ENCODE measurements at places on chromosomes 11 and 22.

- DNase-seq = no peak
Observed at GRCh38 chr11:116179401-116179800, 593.4 kb downstream of the BUD13 start.

GRCh38 chr11:132421555-132421954, 1051.1 kb downstream of the NTM start:
- no peak for DNase-seq

DNA sequence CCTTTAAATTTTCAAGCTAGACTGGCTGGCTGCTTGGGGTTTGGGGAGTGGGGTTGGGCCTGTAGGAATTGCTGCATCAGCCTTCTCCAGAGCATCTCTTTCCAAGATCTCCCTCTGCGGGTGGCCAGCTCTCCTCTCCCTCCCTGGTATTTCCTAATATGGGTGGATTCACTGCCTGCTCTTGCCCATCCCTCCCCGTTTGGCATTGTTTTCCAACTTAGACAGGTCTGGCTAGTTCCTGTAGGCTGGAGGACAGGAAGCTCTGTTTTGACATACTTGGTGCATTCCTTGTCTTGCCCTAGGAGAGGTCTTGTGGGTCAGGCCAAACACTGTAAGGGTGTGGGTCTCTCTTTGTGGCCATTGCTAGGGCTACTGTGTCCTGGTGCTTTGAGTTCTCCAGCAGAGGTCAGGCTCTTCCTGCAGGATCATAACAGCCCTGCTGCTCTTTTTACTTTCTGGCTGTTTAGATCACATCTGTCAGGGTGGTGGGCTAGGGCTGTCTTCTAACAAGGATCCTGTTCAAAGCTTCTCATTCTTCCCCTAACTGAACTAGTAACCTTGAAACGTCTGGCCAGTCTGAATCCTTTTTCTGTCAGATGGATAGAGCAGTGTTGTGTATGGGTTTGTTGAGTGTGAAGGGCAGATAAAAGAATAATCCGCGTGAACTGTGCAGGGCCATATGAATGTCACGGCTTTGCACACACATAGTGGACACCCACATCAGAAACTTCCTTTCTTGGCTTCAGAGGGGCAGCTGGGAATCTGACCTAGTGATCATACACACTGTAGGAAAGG, 18.3 kb upstream of the MICALL1 start:
- peak; percentile 47 for DNase-seq

DNA sequence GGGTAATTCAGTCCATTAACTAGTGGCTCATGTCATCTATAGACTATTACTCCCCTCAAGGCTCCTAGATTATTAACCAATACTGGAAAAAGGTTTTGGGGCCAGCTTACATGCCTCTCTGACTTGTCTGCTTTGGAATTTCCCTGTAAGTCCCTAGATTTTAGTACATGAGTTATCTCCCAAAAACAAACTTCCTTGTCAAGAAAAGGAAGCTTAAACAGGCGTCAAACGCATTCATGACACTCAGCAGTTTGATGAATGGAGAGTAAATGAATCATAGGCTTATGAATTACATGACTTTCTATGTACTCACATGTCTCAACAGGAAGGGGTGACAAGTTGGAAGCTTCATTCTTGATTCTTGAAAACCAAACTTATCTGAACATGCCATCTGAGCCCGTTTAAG, 70.8 kb downstream of the BLID start:
- DNase-seq = peak; percentile 29

GRCh38 chr22:42719133-42719532, 1.5 kb downstream of the A4GALT start:
- DNase-seq = no peak

- peak; percentile 96 for DNase-seq
Observed at GRCh38 chr11:78419327-78419726, 1.7 kb upstream of the GAB2 start.

GRCh38 chr11:70710601-70711000, 312.3 kb downstream of the CTTN start:
- no peak for DNase-seq

- DNase-seq = no peak
Observed at GRCh38 chr22:38481162-38481870, 13.4 kb downstream of the KDELR3 start.

GRCh38 chr11:6695377-6695776, 12.2 kb upstream of the MRPL17 start:
- no peak for DNase-seq

GRCh38 chr22:49432211-49432896, 395.3 kb downstream of the BRD1 start:
- DNase-seq = no peak

DNA sequence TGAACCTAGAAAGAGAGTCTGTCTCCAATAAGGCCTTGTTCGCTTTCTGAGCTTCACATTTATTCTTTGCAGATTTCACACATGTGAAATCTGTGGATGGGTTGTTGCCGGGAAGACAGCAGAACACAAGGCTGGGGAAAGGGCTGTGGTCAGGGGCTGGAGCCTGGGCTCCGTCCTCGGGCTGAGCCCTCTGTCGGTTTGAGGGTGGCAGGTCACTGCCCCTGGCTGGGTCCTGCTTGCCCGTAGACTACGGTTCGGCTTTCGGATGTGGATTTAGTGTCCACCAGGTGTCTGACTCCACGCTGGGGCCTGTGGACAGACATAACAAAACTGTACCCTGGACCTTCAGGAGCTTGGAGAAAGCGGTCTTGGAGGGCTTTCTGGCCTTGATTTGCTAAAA, 117.0 kb upstream of the ALX4 start:
- no peak for DNase-seq

DNA sequence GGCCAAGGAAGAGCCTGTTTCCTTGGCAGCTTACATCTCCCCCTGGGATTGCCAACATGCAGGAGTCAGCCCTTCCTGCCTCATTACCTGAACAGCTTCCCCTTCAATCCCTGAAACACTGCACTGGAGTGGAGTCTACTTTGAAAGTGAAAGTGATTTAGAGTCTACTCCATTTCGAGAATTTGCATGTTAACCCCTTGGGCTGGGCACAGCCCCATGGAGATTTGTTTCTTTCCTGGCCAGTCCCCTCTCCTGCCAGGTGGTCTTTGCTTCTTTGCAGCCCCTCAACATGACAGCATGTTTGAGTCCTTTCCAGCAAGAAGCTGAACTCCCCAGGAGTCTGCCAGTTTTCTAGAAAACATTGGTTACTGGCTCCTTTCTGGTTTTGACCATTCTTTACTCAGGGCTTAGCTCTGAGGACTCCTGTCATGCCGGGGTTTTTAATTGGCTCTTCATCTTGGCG, 59.9 kb downstream of the TRAF6 start:
- no peak for DNase-seq

DNA sequence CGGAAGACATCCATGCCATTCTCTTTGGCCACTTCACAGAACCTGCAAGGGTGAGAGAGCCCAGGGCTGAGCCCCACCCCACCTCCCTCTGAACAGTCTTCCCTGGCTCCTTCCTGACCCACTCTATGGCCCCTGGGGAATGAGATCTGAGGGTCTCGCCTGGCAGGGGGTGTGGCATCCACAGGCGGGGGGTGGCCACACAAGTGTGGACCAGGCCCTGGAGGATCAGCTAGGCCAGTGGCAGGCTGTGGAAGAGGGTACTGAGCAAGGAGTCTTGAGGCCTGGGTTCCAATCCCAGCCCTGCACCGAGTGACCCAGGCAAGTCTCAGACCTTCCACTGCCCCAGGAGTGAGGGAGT, 5.6 kb upstream of the LRFN4 start:
- no peak for DNase-seq

DNA sequence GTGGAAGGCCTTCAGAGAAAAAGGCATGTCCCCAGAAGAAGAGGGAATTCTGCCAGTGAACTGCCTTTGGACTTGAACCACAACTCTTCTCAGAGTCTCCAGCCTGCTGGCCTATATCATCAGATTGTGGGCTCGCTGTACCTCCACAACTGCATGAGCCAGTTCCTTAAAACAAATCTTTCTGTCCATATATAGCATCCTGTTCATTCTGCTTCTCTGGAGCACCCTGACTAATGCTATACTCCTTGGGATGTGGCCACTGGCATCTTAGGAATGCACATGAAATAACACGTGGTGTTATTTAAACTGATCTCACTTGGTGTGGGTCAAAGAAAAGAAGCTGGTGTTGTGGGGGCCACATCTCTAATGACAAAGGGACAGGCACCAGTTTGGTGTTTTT, 58.3 kb upstream of the VSTM5 start:
- peak; percentile 78 for DNase-seq

GRCh38 chr22:17114173-17114897, 6.8 kb downstream of the TMEM121B start:
- no peak for DNase-seq

DNA sequence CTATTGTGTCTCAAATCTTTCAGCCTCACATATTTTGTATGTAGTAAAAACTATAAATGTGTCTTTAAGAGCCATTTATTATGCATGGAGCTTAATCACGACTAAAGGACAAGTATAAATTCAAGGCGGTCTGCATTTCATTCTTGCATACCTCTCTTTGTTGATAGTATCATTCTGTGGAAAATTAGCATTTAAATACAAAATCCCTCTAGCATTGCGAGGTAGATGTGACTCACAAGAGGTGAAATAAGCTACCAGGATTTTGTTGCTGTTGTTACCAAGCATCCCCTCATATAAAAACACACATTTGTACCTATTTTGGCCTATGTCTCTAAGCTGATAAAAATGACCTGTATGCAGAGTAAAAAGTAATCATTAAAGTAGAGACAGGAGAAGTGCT, 537.4 kb upstream of the LUZP2 start:
- no peak for DNase-seq

GRCh38 chr11:67002297-67002913, 20.5 kb upstream of the SYT12 start:
- no peak for DNase-seq

DNA sequence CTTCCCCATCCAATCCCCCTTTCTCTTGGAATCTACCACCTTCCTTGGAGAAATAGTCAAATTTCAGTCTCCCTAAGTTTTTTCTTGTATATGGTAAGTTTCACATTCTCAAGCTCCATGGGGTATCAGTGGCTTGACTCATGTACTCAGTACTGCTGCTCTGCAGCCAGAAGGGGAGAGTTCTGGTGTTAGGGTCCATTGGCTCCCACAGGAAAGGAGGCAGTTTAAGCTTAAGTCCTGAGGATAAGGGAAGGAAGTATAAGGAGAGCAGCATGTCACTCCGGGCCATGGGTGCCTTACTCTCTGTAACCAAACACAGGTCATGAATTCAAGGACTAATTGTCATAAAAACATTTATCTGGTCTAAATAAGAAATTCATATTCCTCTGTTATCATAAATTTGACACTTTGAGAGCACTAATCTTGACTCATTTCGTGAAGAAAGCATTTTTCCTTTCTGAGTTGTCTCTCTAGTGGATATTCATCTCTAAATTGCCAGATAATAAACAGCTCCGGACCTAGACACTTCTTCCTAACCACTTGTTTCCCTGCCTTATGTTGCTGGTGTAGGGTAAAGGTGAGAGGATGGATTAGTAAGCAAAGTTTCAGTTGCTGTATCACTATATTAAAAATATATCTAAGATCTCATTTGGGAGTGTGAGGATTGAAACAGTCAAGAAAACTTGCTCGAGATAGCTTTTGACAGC, 20.1 kb upstream of the SORL1 start:
- DNase-seq = no peak

DNA sequence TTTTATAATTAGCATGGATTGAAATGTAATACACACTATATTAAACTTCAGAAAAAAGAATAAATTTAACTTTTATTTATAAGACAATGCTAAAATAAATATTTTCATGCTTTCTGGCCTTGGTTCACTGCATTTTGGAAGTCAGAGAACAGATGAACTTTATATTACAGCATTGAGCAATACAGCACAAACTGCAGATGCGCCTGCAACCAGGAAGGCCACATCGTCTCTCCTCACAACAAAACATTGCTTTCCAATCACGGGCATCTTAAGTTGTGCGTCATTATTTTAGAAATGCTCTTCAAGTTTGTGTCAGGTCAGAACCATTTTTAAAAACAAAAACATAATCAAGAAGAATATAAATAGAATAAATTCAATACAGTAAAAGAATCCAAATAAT, 89.3 kb upstream of the CEP126 start:
- no peak for DNase-seq

DNA sequence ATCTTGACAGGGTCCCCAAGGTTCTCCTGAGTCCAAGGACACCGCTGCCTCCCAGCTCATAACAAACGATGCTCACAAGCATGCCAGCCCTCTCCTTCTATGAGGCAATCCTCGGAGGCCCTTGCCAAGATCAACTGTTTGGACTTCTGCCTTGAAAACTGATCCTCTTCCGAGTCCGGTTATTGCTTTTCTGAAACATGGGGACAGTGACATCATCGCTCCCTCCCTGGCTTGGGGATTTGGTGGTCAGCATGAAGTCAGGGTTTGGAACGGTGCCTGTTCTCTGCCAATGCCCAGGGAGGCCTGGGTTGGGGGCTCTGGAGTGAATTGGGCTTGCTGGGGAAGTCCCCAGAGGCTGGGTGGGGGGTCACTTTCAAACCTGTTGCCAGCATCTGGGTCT, 149.3 kb downstream of the FBXO7 start:
- peak; percentile 88 for DNase-seq

DNA sequence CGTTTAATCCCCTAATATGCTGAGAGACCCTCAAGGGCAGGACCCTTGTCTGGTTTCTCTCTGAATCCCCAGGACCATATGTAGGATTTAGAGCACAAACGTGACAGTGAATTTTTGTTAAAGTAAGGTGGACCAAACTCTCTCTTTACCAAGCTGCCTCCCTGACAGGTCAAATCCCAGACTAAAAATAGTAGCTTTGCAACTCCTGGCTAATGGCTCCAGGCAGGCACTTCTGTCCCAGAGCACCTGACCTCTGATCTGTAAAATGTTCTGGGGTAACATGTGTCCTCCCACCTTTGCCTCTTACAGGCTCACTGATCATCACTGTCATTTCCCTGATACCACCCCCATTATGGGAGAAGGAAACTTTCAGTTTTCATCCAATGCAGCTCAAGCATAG, 152.3 kb downstream of the SPON1 start:
- DNase-seq = no peak

DNA sequence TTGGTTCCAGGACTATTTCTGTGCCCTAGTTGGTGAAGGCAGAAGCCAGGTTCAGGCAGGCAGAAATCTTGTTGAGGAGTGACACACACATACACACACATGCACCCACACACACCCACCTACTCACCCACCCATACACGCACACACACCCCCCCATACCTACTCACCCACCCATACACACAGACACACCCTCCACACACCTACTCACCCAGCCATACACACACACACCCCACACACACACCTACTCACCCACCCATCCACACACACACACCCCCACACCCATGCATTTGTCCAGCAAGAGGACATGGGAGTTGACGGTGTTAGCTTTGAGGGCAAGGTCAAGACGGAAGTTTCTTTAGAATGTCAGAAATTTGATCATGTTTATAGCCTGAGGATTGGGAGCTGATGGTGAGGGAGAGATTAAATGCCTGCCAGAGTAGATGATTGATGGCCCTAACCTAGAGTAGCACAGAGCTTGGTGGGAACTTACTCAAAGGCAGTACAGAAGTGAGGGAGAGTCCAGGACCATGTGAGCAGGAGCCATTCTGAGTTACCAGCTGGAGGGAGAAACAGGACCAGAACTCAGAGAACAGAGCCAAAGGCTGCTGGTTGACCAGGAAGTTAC, 68.9 kb downstream of the CYB5R2 start:
- no peak for DNase-seq

GRCh38 chr11:35651263-35651662, 11.3 kb upstream of the TRIM44 start:
- DNase-seq = no peak

Data from AG04450 (cell line).